ENCODE measurements at places on chromosomes 2 and 18.

DNA sequence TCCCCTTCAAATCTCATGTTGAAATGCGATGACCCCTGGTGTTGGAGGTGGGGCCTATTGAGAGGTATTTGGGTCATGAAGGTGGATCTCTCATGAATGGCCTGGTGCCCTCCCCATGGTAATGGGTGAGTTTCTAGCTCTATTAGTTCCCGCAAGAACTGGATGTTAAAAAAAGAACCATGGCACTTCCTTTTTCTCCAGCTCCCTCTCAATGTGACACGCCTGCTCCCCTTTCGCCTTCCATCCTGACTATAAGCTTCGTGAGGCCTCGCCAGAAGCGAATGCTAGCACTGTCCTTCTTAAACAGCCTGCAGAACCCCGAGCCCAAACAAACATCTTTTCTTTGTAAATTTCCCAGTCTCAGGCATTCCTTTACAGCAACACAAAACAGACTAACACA is 303.2 kb upstream of the REV1 start:
- no peak for DNase-seq

DNA sequence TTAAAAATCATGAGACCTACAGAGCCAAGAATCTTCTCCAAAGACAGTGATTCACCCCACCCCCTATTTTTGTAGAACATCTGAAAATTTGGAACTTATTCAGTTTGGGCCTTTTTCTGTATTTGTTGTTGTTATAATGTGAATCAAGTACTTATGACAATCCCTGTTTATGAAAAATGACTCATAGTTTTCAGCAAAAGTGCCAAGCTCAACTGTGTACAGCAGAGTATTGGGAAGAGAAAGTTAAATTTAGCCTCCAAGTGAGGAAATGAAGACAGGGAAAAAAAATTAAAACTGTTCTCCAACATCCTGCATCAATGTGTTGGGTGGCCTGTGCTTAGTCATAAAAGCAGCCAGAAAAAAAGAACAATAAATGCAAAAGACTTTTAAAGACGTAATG is 46.2 kb downstream of the LRATD1 start:
- DNase-seq: no peak

- DNase-seq: no peak
Measured at GRCh38 chr2:141341444-141341843, 789.4 kb downstream of the LRP1B start.

DNA sequence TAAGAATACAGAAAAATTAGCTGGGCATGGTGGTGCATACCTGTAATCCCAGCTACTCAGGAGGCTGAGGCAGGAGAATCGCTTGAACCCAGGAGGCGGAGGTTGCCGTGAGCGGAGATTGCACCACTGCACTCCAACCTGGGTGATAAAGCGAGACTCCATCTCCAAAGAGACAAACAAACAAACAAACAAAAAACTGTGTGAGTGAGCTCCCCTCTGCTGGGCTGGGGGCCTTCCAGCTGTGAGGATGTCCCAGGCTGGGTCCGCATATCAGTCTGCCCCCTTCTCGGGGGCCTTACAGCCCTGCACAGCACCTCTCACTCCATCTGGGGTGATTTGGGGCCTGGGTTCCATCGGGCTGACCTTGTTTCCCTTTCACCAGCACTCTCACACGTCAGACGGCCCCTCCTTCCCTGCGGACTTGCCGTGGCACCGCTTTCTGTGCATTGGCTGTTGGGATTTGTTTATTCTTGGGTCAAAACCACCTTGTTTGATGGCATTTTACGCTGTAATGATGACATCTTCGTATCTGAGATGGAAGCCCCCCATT is 2.8 kb upstream of the KLHL30 start:
- DNase-seq: no peak

- no peak for DNase-seq
Measured at GRCh38 chr2:203590496-203590895, 55.4 kb upstream of the RAPH1 start.

DNA sequence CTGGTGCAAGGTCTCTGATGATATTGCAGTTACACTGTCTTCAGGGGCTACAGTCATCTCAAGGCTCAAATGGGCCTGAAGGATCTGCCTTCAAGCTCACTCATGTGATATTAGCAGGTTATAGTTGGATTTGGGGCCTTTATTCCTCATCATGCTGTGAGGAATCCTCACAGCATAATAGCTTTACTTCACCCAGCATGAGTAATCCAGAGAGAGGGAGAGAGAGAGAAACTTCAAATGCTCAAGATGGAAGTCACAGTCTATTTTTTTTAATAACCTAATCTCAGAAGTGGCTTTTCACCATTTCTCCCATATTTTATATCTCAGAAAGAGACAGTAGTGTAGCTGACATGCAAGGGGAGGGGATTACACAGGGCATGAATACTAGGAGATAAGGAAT is 658.7 kb downstream of the EPHA4 start:
- DNase-seq: no peak

GRCh38 chr2:209872675-209873074 is 101.0 kb downstream of the UNC80 start:
- no peak for DNase-seq

- peak; percentile 34 for DNase-seq
Measured at GRCh38 chr2:174634130-174635014, 36.8 kb upstream of the WIPF1 start.

GRCh38 chr2:241443486-241444223 is 64.7 kb downstream of the STK25 start:
- peak; percentile 94 for DNase-seq

- no peak for DNase-seq
Measured at GRCh38 chr2:189466656-189467055, 25.4 kb downstream of the WDR75 start.

GRCh38 chr2:207926133-207926988 is 99.0 kb downstream of the PLEKHM3 start:
- DNase-seq: no peak

- DNase-seq: peak; percentile 54
Measured at GRCh38 chr18:63974991-63975390, 5.1 kb downstream of the SERPINB8 start.

- no peak for DNase-seq
Measured at GRCh38 chr2:240350696-240351087, 84.8 kb upstream of the GPC1 start.

GRCh38 chr2:20137131-20137571 is 85.7 kb upstream of the LAPTM4A start:
- DNase-seq: no peak

DNA sequence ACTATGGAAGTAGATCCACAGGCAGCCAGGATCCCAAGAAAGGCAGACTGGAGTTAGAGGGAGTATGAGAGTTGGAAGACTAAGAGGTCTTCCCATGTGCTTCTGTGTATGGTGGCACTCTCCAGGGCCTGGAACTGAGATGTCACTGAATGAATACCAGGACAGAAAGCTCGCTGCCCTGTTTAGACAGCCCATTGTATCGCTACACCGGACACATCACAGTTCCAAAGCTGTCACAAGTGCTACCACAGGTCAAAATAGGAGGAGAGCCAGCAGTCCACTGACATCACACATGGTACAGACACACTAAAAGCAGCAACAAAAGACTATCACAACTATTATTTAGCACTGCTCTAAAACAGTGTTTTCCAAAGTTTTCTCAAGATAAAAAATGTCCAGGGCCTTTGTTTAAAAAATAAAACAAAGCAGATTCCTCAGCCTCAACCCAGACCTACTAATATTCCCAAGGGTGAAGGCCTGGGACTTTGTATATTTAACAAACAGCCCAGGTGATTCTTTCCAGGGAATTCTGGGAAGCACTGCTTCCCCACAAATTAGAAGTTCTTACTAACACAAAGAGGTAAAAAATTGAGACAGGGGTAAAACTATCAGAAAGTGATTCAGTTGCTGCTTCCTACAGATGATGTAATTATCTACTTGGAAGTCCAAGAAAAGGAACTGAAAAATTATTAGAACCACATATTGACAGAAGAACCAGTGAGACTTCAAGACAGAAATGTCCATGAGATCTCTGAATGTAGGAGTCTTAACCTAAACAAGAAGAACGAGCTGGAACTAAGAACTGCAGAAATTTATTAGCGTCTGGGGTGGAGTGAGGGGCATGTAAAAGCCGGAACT is 116.0 kb downstream of the DTNB start:
- DNase-seq: no peak

DNA sequence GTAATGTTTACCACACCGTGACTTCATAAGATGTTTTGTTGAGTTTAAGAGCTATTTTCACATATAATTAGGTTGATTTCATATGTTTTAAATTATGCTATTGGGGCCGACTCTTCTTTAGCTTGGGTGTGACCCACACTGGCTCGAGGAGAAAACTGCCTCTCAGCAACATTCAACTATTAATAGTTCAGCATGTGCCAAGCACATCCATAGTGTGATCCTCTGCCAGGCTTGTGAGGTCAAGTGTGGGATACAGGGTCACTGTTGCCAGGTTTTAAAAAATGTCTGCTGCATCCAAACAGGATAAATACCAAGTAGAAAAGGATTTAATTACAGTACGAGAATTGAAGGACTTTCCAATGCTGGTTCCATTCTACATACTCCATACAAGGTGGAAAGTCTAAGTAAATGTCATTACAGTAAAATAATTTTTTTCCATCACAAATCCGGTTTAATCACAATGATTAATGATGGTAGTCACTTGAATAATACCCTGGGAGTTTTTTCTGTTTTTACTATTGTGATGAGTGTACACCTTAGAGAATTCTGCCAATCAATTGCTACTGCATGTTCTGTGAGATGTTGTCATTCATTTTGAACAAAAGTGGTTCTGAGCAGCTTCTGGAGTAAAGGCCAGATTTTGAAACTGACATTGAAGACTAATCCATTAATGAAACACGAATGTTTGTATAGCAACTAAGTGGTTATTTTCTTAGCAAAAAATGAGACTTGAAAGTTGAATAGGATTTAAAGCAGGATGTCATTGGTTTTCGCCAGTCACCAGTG is 84.5 kb downstream of the ABI2 start:
- no peak for DNase-seq

- no peak for DNase-seq
Measured at GRCh38 chr2:119184512-119184911, 26.0 kb upstream of the C1QL2 start.
